ENCODE measurements at places on chromosomes 11 and 22. TPM values are rescaled to one million over a fixed set of nuclear protein-coding genes. Genes with fewer than 3 reads are reported as not detected.

Gene SLC35E4
- total RNA-seq: 0.97 TPM

Gene C1QTNF5
- total RNA-seq: not detected

Gene TPH1
- total RNA-seq: 0.56 TPM

Gene FIBIN
- total RNA-seq: not detected

Gene DBX1
- not detected for total RNA-seq

Gene OVOL1
- total RNA-seq: not detected

DNA sequence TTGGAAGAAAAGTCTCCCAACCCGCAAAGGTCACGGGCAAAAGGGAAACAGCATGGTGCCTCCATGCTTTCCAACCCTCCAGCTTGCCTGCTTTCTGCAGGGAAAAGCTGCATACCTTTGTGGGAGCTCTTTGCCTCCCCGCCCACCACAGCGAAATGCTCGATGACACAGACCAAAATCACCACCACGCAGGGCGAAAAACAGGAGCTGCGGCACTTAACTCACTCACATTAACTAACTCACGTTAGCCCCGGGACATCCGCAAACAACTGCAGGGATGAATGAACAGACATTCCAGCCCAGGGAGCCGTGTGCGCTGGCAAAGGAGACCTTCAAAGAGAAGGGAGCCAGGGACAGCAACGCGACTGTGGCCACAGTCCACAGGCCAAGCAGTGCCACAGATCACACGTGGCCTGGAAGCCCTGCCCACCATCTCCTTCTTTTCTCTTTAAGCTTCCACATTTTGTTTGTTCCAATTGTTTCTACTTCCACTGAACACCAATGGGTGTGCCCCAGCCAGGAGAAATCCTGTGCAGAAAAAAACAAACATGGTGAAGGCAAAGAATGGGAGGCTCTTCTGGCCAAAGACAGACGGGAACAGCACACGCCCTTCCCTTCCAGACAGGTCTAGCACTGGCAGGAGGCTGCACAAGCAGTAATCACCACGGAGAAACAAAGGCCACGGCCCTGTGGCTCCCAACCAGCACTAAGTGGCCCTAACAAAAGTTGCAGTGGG lies 39.3 kb downstream of the DUSP8 start:
- no peak for DNase-seq

GRCh38 chr11:113444502-113445123 lies 30.6 kb downstream of the DRD2 start:
- no peak for DNase-seq

- DNase-seq: no peak
Measured at GRCh38 chr11:37459456-37459855, 861.4 kb upstream of the RAG2 start.

DNA sequence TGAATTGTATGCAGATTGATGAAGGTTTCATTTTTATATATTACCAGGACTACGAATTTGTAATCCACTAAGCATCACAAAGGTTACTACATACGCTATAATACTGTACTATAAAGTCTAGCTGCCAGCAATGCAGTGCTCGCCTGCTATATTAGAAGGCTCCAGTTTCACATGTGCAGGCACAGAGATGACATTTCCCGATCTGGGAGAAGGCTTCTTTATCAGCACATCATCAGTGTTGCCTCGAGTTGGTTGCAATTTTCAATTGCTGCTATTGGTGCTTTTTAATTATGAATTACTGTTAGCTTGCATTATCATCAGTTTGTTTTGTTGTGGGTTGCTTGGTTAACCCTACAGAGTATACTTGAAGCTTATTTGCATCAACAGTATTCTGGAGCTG lies 143.2 kb upstream of the TEAD1 start:
- DNase-seq: no peak

DNA sequence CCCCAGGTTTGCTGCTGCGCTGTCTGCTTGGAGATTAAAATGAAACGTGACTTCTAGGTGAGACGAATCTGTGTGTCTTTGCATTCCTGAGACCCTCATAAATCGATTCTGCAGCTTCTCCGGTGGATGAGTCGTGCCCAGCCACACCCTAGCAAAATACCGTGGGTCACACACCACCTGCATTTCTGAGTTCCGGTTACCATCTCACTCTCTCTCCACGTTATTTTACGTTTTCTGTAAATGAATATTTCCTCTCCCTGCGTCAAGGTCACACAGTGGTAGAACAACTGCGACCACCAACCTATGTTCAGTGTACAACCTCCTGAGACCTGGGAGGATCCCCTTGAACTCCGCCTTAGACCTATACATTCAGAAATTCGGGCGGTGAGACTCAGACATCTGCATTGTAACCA lies 1.1 kb downstream of the YWHAH start:
- DNase-seq: peak; percentile 54

GRCh38 chr11:66478729-66479393 lies 1.4 kb upstream of the DPP3 start:
- DNase-seq: peak; percentile 77

- no peak for DNase-seq
Measured at GRCh38 chr22:37627545-37627944, 11.9 kb upstream of the SH3BP1 start.

DNA sequence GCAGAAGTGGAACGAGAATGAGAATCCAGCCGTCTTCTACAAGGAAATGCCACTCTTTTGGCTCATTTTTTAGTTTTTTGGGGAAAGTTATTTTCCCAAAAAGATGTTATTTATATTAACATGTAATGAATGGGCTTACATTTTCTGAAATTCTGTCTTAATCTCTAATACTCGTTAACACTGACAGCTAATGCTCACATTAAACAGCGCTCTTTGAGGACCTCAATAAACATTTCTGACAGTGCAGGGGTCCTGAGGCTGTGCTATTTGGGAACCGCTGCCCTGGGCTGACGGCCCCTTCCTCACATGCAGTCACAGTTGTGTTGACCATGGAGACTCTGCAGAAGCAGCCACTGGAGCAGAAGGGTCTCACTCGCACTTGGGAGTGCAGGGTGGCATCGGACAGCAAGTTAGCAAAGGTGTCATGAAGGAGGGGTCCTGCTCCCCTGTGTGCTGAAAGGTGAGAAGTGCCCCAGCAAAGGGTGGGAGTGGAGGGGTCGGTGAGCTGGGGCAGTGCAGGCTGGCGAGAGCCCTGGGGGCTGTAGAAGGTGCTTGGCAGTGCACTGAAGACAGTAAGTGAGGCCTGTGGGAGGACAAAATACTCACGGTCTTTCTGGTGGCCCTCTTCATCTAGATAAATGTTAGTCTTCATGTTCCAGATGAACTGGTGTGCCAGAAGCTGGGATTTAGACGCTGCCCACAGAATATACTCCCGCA lies 53.1 kb upstream of the SERPIND1 start:
- DNase-seq: no peak

- DNase-seq: no peak
Measured at GRCh38 chr11:57466680-57467079, 6.4 kb downstream of the RTN4RL2 start.
